ENCODE measurements at places on chromosomes 16 and 17.

GRCh38 chr17:82716203-82717010 is at the start of gene FN3KRP:
FN3KRP (plus strand) TSS chr17:82716706; CDS start chr17:82716756, 50 bp downstream.
- DNase-seq = peak; percentile 96

GRCh38 chr17:2502871-2503580 is 8.7 kb downstream of the METTL16 start:
- DNase-seq = no peak

DNA sequence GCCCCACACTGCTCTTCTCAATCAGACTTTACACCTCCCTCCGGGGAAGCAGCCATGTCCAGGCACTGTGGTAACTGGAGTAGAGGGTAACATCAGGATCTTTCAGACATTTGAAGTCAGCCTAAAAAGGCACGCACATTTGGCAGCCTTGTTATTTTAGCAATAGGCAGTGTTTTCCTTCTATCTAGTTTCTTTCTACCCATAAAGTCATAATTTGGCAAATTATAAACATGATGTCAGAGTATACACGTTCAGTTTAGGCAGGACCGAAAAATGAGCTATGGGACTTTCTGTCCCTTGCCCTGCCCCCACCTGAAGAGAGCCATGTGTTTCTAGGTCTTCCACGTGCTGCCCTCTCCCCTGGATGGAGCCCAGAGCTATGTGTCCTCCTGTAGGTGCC is 21.1 kb downstream of the NARF start:
- DNase-seq = no peak

DNA sequence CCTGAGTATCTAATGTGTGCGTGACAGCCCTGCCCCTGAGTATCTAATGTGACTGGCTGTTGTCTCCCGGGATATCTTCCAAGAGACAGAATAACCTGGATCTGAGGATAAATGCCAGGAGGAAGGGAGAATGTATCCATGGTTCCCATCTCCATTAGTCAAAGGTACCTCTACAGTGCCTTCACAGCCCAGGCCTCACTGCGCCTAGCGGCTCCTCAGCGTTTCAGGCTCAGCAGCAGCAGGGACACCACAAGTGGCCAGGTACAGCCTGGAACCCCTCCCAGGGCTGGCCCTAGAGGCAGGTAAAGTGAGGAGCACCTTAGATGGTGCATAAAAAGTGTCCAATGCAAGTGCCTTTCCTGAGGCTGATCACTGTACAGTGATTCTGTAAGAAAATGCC is 32.0 kb downstream of the SOCS3 start:
- no peak for DNase-seq

GRCh38 chr16:85570213-85570734 is 42.8 kb upstream of the GSE1 start:
- no peak for DNase-seq

DNA sequence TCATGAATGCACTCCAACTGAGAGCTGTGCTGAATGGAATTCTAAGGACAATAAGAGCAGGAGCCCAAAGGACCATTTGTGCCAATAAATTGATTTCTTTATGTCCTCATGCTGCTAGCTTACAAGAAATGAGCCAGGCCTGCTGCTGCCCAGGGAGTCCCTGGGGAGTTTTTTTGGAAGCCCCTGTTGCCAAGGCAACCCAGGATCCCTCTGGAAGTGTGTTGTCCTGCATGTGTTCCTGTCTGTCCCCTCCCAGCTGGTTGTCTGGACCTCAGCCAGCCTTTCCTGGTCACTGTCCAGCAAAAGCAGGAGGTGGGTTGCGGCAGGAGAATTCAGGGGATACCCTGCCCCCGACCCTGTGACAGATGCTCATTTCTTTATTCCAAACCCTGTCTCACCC is 51.0 kb upstream of the GPRC5B start:
- no peak for DNase-seq

GRCh38 chr16:81265658-81266451 is 27.4 kb downstream of the BCO1 start:
- DNase-seq = no peak

DNA sequence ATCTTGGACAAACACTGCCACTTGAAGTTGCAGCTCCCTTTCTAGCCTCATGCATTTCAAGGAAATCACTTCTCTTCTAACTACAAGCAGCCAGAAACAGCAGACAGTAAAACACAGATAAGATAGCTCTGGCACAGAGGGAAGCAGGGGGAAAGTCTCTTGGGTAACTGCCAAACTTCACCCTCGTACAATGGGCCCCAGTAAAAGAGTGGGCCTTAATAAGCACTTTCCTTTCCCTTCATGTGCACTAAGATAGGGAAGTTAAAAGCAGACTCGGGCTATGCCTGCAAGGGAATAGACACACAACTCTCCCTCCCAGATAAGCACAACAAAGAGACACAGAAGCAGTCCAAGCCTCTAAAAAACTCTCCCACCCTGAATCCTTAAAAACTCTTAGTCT is 4.2 kb upstream of the KRTAP4-5 start:
- no peak for DNase-seq

- peak; percentile 76 for DNase-seq
Observed at GRCh38 chr17:74368341-74369081, 1.2 kb downstream of the GPR142 start.

DNA sequence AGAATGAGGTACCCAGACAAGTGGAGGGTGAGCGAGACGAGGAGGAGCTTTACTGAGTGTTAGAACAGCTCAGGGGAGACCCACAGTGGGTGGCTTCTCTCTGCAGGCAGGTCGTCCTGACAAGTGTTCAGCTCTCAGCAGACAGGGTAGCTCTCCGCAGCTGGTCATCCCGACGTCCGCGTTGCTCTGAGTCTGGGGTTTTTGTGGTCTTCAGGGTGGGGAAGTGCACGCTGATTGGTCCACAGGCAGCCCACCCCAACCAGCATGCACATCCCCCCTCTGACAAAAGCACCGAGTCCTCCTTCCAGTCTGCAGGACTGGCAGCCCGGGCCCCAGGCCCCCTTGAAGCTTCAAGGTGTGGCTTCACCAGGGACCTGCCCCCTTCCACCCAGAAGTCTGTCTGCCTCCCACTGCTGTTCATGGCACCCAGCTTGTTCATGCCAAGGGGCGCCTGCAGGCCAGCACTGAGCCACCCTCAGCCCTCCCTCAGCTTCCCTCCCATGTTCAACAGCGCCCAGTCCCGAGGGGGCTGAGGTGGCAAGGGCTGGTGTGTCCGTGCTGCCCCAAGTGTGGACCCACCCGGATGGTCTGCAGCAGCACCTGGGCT is 19.9 kb upstream of the WDR45B start:
- DNase-seq = no peak

DNA sequence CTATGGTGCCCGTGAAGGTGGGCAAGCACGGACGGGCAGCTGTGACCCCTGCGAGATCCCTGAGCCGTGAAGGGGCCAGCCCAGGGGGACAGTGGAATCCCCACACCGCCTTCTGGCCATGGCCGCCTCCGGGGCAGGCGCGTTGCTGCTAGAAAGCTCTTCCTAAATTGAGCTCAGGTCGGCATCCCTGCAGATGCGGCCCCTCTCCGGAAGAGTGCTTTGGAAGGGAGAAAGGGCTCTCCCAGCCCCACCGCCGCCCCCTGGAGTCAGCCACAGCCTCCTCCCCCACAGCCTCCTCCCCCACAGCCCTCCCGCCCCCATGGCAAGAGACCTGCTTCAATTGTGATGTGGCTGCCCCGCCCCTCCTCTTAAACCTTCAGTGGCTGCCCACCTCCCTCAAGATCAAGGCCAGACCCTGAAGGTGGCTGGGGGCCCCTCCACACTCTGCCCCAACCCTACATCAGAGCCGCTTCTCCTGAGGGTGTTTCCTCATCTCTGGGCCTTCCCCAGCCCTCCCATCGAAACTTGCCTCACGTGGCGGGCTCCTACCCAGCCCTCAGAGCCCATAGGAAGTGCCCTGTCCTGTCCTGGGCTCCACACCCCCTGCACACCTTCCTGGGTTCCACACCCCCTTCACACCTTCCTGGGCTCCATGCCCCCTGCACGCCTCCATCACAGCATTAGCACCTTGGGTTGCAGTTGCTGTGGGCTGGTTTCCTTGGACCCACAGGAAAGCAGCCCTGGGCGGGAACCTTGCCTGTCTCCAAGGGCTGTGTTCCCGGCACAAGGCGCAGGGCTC is 5.5 kb upstream of the CBFA2T3 start:
- DNase-seq = no peak

DNA sequence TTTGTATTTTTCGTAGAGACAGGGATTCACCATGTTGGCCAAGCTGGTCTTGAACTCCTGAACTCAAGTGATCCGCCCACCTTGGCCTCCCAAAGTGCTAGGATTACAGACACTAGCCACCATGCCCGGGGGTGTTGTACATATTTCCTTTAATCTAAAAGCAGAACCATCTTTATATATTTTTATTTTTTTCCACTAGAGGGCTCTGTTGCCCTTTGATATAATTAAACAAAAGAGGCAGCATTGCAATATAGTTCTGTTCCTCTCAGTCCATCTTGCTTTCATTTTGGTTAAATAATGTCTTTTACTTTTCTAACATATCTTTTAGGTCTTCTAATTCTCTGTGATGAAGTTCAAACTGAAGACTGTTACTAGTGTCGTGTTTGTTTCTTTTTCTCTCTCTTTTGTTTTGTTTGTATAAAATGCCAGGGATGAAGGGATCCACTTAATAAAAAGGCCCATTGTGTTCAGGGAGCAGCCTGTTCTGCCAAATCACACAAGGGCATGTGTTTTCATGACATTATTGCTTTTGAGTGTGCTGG is 23.4 kb downstream of the WWOX start:
- DNase-seq = peak; percentile 51

- DNase-seq = no peak
Observed at GRCh38 chr17:55451203-55451641, 29.6 kb upstream of the MMD start.

- peak; percentile 80 for DNase-seq
Observed at GRCh38 chr17:40582328-40582901, 17.1 kb upstream of the CCR7 start.

DNA sequence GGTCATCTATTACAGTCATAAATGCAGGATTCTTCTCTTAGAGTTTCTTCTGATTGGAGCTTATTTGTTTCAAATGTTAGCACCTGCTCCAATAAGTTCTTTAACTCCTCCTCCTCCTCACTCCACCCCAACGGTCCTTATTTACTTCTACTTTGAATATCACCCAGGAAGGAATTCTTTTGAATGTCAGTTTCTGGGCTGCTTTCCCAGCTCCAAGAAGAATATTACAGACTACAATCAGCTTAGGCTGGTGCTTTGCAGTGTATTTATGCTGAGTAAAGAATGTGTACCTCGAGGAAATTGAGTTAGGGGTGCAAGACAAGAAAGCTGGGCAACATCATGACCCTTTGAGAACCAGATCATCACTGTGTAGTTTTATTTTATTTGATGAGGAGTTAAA is 30.8 kb downstream of the MAP3K3 start:
- no peak for DNase-seq

DNA sequence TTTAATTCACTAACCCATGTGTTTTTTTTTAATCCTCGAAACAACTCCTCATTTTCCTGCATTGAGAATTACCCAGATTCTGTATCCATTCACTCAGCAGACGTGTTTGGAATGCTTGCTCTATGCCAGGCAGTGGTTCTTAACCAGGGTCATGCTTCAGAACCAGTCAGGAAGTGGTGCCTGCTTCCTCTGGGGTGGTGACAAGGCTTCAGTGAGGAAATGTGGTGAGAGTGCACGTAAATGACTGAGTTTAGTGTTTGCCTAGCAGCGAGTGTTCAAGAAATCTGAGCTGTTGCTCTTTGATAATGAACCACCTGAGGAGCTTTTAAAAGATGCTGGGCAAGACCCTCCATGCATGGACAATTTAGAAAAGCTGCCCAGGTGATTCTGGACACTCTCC is 9.9 kb downstream of the ZFP90 start:
- DNase-seq = peak; percentile 34

- no peak for DNase-seq
Observed at GRCh38 chr16:54152362-54153239, 134.0 kb downstream of the IRX3 start.

DNA sequence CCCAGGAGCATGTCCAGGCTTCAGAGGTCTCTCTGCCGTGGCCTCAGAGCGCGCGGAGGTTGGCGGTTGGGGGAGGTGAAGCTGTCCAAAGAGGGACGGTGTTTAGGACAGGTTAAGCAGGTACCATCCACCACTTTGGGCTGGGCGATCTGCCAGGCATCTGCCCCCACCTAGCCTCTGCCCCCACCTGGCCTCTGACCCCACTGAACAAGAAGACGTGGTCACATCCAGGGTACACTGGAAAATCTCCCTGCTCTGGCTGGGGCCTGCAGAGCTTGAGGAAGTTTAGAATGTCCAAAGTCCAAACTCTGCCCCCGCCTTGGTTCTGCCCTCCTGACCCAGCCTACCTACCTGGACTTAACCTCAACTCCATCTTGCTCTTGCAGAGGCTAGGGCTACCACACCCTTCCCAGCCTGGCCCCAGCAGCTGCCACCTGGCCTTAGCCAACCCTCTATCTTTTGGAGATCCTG is 1.6 kb downstream of the ITGA3 start:
- no peak for DNase-seq

DNA sequence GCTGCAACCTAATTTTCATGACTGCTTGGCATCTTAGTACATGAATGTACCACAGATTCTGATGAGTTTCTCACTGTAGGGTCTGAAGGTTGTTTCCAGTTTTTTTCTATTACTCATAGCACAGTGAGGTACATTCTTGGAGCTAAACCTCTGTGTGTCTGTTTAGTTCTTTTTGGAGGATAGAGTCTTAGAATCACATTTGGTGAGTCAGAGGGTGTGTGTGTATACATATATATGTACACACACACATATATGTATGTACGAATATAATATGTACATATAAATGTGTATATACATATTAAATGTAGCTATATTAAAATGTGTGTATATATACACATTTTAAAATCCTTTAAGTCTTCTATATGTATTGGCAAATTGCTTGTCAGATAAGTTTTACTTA is 72.9 kb downstream of the NTN1 start:
- DNase-seq = no peak

DNA sequence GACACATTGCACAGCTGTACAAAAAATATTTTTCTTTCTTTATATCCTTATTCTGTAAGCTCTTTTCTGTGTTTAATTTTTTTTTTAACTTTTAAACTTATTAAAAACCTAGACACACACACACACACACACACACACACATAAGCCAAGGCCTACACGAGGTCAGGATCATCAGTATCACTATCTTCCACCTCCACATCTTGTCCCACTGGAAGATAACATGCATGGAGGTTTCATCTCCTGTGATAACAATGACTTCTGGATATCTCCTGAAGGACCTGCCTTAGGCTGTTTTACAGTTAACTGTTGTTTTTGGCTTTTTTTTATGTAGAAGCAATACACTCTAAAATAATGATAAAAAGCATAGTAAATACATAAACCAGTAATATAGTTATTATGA is 71.2 kb downstream of the TNRC6C start:
- no peak for DNase-seq

DNA sequence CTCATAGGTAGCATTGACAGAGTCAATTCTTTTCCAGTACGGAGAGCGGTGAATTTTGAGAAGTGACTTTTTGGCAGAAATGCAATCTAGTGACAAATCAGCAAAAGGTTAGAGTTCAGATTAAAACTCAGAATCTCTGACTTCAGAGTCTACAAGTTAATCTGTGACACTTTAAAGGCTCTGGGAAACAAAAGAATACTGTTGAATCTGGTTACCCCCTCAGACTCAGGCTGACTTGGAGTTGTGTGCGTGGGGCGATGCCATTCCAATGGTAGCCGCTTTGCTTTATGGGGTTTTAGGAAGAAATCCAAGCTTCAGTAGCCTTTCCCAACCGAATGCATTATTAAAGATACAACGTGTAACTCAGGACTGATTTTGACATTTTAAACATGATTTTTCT is 118.2 kb downstream of the CDH13 start:
- no peak for DNase-seq

All from CD4-positive, alpha-beta T cell treated with Interleukin-12 subunit alpha and Interleukin-12 subunit beta, for 1 hour (primary cell).